Skeletal muscle cell (primary cell): ENCODE measurements at places on chromosomes 4 and X.
A peak's percentile ranks its signal among the peaks of the same experiment; 100 is the strongest.

DNA sequence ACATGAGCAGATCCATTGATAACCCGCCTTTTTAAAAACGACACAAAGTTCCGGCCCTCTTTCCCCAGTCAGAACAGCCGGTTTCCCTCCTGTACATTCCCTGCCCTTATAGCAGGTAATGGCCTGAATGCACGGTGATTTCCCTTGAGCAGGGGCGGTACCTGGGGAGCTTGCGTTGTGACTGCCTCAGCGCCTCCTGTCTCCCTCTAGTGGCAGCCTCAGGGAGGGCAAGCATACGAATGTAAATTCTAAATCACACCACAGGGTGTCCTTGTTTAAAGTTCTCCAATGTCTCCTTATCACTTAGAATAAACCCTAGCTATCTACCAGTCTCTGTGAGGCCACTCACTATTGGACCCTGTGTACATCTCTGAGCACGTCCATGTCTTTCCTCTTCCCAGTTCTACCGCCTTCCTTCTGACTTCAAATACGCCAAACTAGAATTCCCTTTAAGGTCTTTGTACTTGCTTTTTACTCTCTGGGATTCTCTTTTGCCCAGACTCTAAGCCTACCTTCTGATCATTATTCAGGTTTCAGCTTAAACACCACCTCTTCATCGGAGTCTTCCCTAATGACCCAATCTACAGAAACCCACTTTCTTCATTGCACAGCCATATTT lies 18.4 kb upstream of the LDB2 start:
- DNase-seq, result no peak

DNA sequence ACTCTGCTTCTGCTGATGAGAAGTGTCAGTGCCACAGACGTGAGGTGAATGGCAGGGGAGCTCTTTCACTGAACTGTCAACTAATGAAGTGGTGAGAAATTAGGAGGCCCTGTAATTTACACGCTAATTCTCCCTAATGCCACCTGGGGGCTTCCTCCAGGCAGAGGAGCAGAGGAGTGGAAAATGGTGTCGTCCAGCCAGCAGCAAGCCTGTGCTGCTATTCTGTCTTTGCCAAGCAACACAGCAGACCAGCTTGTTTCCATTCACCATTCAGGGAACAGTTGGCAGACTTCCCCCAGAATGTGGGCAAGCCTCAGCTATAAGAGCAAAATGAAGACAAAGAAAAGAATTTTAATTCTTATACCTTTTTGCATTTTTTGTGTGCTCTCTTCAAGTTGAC lies 245.2 kb upstream of the TET2 start:
- DNase-seq, result no peak

- DNase-seq, result no peak
These were observed 284.1 kb downstream of the ANTXR2 start for GRCh38 chr4:79788884-79789283.

DNA sequence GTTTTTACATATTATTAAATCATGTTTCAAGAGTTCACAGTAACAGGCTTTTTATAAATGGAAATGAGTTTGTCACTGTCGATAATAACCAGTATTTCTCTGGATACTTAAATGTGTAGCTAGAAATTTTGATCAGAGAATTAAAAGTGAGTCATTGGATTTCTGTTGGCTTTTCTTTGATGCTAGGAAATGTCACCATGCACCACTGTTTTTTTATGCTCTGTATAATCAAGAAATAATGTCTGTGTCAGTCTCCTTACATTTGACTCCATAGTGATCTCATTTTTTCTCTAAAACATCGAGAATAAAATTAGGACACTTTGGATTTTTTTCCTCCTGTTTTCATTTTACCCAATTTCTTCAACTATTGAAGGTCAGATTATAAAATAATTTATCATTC lies 234.2 kb downstream of the RAPGEF2 start:
- DNase-seq, result no peak

DNA sequence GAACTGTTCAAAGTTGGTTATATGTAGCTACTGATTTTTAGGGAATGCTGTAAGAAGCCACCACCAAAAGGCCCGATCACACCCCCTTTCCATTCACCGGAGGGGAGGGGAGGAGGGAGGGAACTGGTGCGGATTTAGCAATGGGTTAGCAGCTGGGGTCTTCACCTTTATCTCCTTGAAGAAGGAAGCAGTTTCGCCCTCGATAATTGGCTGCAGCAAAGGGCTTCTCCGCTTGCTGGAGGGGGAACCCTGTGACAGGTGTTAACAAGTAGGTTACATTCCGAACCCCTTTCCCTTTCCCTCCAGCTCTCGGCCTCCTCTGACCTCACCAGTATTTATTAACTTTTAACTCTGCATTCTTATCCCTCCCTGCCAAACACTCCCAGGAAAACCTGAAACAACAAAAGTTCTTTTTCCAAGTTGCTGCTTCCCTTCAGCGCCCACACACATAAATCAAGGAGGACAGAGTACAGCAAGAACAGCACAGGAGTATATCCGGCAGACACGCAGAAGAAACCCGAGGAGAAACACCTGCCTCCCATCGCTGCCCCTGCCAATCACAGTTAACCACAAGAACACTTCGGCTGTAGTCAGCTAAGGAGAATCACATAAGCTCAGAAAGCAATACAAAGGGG lies 39.8 kb upstream of the NAP1L5 start:
- DNase-seq, result peak; percentile 66

DNA sequence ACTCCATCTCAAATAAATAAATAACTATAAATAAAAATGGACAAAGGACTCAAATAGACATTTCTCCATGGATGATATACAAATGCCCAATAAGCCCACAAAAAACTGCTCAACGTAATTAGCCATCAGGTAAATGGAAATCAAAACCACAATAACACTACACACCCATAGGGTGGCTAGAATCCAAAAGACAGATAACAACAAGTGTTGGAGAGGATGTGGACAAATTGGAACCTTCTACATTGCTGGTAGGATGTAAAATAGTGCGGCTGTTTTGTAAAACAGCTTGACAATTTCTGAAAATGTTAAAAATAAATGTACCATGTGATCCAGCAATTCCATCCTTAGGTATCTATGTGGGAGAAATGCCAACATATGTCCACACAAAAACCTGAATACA lies 52.1 kb downstream of the ZNF157 start:
- DNase-seq, result no peak

GRCh38 chrX:56572975-56573374 lies 9.5 kb downstream of the UBQLN2 start:
- no peak for DNase-seq

- no peak for DNase-seq
These were observed 53.1 kb downstream of the USP46 start for GRCh38 chr4:52606040-52606439.

GRCh38 chr4:112290341-112290740 lies 4.6 kb upstream of the TIFA start:
- no peak for DNase-seq

DNA sequence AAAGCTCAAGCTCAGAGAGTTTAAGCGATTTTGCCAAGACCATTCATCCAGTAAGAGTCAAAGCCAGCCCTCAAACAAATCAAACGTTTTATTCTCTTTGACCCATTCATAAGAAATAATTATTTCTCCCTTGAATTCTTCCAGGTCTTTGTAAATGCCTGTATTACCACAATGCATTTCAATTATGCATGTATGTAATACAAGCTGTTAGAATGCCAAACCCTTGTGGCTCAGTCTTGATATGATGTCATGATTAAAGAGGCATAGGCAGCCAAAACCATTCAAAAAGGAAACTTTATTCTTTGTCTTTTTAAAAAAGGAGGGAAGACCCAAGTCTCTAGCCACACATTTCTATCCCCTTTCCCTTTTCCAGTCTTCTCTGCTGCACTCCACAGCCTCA lies 56.5 kb upstream of the PGM2 start:
- no peak for DNase-seq

DNA sequence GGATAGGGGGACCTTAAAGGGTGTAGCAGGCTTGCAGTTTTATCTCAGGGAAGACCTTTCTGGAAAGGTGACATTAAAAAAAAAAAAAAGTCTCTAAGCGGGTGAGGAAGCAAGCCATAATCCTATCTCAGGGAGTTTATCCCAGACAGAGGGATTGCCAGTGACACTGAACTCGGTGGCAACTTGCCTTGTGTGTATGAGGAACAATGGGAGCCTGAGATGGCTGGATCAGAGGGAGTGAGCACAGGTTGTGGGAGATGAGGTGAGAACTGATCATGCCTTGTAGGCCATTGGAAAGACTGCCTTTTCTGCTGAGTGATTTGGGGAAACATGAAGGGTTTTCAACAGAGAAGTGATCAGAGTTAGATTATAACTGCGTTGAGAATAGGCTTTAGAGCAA lies 31.1 kb downstream of the DTHD1 start:
- DNase-seq, result no peak

GRCh38 chrX:21740329-21741274 lies 17.3 kb downstream of the SMPX start:
- DNase-seq, result no peak

DNA sequence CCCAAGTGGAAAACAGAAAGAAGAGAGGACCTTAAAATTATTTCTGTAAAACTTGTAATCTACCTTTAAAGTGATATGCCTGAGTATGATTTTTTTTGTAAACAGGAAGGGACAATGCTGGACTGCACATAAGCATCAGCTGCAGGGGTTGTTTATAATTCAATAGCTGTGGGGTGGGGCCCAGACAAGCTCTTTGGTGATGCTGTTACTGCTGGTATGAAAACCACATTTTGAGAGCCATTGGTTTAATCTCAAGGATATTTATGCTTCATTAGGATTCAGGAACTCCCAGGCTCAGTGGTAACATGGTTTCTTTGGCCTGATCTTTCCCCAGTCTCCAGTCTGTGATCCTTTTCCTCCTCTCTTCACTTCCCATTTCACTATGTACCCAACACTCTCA lies 34.3 kb upstream of the GRPR start:
- no peak for DNase-seq

GRCh38 chr4:16051980-16052379 lies 31.8 kb downstream of the PROM1 start:
- DNase-seq, result no peak

DNA sequence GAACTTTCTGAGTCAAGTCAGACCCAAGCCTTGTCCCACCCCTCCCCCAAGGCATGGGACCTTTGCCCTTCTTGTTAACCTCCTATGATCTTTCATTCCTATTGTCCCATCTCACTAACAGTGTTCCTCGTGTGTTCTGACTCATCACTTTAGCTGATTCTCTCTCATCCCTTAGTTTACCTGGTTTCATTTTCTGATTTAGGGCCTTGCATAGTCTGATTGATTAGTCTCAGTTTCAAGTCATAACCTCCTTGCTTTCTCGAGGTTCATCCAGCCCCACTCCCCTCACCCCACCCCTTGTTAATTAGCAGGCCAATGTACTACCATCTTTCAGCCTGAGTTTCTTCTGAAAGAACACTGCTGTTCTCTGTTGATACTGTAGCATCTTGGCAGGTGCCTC lies 517.4 kb downstream of the RPA4 start:
- no peak for DNase-seq

DNA sequence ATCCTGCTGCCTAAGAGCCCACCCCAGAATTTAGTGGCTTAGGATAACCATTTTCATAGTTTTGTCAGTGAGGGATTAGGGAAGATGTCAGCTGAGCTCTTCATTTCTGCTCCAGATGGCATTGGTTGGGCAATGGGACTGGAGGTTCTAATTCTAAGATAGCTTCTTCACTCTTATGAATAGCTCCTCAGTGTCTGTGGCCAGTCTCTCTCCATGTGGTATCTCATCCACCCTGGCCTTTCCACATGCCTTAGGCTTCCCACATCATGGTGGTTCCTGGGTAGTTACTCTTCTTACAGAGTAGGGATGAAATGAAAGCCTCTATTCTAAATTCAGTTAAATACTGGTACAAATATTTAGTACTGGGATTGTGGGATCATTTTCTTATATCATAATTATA lies 31.3 kb downstream of the REPS2 start:
- no peak for DNase-seq

- no peak for DNase-seq
These were observed 842.1 kb upstream of the HTR2C start for GRCh38 chrX:113741744-113742143.

DNA sequence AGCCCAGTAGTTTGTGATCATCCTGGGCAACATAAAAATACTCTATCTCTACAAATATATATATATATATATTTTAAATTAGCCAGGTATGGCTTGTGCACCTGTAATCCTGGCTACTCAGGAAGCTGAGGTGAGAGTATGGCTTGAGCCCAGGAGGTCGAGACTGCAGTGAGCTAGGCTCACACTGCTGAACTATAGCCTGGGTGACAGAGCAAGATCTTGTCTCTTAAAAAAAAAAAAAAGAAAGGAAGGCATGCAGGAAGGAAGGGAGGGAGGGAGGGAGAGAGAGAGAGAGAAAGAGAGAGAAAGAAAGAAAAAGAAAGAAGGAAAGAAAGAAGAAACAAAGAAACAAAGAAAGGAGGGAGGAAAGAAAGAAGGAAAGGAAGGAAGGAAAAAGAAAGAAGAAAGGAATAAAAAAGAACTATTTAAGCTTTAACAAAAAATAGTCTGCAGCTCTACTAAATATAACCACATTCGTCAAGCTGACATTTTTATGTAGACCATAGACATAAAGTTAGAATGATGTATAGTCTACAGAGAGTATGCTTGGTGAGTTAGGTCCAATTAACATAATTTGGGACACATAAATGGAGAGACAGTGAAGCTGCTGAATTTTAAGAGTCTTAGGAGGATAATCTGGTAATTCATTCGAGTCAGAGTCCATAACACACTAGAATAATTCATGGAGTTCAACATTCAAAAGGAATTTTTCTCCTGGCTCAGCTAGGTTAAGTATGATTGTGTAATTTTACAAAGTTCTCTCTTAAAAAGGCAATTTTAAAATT lies 111.9 kb downstream of the GLRA3 start:
- DNase-seq, result no peak

DNA sequence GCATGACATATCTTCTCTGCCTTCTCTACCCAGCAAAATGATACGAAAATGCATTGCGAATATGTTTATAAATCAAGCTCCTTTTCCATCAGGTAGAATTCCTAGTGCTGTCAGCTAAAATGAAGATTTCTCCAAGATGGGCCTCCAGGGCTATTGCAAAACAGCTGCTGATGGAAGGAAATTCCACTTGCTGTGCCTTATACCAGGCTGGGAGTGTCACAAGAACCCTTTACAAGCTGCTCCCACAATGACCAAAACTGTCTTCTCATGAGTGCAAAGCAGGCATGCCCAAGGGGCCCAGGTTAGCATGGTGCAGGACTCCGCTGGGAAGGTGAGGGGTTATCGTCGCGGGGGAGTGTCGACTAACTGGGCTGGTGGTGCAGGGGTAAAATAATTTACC lies 8.7 kb downstream of the HNRNPH2 start:
- no peak for DNase-seq

GRCh38 chrX:56219700-56220099 lies 12.5 kb upstream of the KLF8 start:
- DNase-seq, result no peak
